ENCODE measurements at places on chromosomes 7 and 10.

GRCh38 chr7:47551668-47552440 is 30.1 kb downstream of the TNS3 start:
- DNase-seq: peak; percentile 97

DNA sequence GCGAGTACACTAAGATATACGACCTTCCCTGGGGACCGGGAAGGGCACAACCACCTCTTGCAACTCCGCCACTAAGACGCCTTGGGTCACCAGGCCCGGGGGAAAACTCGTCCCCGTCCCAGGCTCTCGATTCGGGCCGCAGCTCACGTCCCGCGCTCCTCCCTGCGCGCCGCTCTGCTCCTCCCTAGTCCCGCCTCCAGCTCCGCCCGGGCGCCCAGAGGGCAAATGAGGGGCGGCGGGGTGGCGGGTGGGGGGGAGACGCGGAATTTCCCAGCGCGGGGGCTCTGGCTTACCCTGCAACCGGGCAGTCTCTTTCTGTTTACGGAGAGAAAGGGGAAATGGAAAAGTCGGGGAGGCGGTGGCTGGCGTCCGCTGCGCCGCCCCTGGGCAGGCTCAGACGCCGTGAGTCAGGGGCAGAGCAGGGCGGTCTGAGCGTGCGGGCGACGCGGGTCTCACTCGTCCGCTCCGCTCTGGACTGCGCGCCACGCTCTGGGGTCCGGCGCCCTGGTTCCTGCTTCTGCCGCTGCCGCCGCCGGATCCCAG is at the start of gene MAP3K8:
Gene MAP3K8, plus strand, starts transcription at position 455 of the 543 bp plus-strand sequence. CDS start 4,755 bp downstream, outside the sequence.
- peak; percentile 96 for DNase-seq

DNA sequence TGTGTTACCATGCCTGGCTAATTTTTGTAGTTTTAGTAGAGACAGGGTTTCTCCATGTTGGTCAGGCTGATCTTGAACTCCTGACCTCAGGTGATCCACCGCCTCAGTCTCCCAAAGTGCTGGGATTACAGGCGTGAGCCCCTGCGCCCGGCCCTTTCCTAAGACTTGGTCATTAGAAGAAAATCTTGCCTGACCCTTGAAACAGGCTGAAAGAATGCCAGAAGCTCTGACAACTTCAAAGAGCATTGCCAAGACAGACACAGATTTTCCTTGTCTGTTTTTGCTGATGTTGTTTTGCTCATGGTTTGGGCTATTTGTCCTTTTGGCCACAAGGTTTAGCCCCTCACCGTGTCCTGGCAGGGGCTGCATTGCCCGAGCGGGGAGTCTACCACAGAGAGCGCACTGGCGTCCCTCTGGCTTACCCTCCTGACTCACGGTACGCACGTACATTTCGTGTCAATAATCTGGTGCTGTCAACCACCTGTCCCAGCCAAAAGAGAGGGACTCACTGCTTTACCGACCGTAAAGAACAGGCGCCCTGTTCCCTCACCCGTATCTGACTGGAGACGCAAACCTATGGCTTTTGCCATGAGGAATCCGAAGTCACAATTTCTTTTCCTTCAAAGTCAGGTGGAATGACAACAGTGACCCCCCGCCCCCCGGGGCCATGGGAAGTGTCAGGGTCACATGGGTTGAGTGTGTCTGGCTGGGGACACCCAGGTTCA is 10.1 kb upstream of the INPP5A start:
- peak; percentile 47 for DNase-seq

DNA sequence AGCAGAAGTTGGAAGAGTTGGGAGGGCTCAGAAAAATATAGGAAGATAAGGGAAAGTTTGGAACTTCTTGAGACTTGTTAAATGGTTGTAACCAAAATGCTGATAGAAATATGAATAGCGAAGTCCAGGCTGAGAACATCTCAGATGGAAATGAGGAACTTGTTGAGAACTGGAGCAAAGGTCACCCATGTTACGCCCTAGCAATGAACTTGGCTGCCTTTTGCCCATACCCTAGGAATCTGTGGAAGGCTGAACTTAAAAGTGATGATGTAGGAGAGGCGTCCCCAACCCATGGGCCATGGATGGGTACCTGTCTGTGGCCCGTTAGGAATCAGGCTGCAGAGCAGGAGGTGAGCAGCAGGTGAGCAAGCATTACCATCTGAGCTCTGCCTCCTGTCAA is 347.8 kb downstream of the ARL4A start:
- no peak for DNase-seq

DNA sequence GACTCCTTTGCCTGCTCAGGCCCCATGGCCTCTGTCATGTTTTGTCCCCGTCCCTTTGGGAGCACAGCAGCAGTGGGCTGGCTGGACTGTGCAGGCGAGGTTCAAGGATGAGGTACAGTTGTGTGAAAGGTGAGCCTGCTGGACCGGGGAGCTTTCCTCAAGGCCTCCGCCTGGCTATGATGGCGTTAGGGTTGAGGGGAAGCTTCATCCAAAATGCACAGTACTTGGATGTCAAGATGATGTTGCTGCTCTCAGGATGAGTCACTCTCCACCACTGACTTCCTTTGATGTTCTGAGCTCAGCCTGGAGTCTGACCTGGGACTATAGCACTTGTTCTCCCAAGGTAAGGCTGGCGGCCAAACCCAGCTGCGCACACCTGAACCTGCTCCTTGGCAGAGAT is 152.7 kb upstream of the SHH start:
- no peak for DNase-seq

GRCh38 chr10:116451711-116452337 is 24.2 kb downstream of the PNLIPRP3 start:
- DNase-seq: no peak

DNA sequence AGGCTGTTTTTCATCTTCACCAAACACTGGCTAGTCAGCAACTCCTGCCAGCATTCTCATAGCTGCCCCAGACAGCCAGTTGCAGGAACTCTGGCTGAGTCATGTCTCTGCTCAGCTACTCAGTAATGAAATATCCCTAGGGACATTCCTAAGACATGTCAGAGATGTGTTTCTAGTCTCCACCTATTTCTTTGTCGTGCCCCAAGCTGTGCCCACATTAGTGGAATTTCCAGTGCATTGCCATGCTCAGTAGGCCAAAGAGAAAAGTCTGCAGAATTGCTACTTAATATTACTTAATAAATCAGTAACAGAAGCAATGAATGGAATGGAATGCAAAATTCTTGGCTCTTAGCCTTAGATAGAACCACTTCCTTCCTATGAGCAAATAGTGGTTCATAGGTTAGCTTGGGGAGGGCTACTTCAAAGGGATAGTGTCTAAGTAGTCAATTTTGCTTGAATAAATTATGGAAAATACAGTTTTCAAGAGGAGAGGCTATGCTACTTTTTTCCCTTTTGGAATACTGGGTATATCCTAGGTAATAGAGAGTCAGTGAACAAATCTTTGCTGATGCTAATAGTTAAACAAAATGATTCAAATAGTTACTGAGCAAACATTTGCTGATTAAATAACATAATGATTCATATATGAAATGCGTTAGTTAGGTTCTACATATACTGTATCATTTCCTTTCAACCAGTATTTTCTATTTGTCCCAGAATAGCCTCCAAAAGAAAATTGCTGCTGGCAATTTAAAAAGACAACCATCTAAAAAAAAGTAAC is 23.6 kb upstream of the SEMA3C start:
- peak; percentile 75 for DNase-seq

DNA sequence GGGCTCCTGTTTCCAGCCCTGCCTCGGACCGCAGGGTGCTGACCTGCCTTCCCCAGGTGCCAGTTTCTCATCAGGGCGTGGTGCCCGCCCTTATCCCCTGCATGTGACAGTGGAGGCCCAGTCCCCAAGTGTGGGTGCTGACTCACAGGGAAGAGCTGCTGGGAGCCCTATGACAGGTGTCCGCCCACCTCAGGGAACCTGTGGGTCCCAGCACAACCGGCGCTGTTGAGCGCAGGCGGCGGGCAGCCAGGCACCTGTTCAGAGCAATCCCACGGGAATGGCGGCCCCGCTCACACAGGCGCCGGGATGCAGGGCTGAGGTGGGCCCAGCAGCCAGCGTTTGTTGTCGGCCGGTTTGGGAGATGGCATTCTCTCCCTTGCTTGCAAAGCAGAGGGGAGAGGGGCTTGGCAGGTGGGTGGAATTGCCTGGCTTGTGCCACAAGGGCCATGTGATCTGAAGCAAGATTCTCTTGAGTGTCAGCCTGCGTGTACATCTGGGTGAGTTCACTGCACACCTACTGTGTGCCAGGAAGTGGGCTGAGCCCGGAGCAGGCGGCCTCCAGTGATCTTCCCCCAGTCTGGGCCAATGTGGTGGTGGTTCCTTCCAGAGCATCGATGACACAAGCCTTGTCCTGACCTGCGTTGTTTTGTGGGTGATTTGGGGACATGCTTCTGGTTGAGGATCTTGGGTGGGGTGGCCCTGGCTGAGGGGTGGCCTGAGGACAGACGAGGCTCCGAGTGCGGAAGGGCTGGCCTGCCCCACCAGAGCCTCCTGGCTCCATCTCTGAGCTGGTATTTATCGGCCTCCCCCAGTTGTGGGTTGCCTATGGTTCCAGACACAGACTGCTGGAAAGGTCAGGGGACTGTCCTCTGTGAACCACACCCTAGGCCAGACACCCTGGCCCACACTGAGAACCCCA is 2.4 kb downstream of the PWWP2B start:
- no peak for DNase-seq

- peak; percentile 33 for DNase-seq
Measured at GRCh38 chr10:126921974-126922525, 16.8 kb downstream of the DOCK1 start.

- DNase-seq: peak; percentile 67
Measured at GRCh38 chr10:111076682-111077478, at the start of gene ADRA2A. ADRA2A (plus strand) TSS chr10:111077029; CDS start chr10:111077997, 968 bp downstream.

GRCh38 chr10:4176500-4177281 is 391.7 kb upstream of the KLF6 start:
- peak; percentile 47 for DNase-seq

DNA sequence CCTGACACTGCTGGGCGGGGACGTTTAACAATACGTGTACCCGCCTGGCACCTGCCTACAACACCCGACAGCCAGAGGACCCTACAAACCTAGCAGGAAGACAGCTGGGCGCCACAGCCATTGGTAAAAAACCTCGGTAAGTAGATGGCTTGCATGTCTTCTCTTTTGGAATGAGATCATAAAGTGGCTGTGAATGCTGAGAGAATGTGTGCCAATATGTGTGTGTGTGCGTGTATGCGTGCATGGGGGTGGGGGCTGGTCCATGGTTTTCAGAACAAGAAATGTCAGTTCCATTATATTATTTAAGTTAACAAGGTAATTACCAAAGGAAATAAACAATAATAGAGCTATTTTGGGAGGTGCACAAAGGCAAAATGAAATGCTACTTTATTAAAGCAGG is 39.2 kb downstream of the PAPOLB start:
- DNase-seq: no peak

GRCh38 chr7:71601851-71602250 is 469.9 kb downstream of the GALNT17 start:
- peak; percentile 86 for DNase-seq

DNA sequence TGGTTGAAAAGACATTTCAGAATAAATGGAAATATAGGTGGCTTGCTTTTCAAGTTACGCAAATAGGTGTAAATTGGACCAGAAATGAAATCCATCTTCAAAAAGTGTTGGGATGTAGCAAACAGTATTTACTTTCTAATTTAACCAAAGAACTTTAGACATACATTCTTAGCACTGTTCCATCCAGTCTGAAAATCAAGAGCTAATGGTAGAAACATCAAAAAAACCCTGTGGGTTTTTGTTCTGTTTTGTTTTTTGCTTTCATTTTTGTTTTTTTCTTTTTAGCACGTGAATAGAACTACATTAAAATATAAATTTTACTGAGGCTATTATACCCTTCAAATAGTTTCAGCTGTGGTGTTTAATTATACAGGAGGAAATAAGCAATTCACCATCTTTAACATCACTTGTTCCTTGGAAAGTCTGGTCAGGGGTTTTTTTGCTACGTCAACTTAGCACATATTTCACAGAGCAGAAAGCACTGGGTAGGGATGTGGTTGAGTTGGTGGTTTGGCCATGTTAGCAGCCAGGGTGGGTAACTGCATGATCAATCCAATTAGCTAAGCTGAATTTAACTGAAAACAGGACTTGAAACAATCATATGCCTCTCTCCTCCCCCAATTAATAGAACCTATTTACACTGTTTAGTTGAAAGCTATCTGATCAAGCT is 275.4 kb upstream of the PFKP start:
- DNase-seq: no peak

DNA sequence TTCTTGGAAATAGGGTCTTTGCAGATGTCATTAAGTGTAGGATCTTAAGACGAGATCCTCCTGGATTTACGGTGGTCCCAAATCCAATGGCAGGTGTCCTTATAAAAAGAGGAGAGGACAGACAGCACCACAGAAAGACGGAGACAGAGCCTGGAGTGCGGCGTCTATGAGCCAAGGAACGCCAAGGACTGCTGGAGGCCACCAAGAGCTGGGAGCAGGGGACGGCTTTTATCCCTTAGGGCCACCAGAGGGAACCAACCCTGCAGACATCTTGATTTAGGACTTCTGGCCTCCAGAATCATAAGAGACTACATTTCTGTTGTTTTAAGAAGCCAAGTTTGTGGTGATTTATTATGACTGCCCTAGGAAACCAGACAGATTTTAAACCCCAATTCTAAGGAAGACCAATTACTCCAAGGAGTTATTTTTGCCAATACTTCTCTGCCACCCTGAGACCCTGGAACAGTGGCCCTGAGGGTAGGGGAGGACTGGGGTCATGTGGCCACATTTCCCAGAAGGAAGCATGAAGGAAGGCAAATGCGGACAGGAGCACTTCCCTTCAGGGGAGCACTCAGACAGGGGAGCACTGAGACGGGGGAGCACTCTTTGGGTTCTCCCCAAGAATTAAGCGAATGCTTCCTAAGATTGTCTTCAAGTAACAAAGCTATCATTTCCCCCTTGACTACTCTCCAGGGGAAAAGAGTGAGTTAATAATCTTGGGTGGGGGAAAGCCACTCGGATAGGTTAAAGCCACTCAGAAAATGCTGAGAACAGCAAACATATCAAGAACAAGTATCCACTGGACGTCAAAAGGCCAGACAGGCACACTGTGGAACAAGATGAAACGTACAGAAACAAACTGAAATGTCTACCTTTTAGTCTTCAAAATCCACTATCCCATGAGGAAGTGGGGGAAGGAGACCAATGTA is 67.5 kb downstream of the CHST15 start:
- peak; percentile 38 for DNase-seq

- no peak for DNase-seq
Measured at GRCh38 chr7:90669492-90669891, 73.4 kb downstream of the CDK14 start.

GRCh38 chr7:127346575-127347256 is 45.8 kb downstream of the ZNF800 start:
- no peak for DNase-seq

DNA sequence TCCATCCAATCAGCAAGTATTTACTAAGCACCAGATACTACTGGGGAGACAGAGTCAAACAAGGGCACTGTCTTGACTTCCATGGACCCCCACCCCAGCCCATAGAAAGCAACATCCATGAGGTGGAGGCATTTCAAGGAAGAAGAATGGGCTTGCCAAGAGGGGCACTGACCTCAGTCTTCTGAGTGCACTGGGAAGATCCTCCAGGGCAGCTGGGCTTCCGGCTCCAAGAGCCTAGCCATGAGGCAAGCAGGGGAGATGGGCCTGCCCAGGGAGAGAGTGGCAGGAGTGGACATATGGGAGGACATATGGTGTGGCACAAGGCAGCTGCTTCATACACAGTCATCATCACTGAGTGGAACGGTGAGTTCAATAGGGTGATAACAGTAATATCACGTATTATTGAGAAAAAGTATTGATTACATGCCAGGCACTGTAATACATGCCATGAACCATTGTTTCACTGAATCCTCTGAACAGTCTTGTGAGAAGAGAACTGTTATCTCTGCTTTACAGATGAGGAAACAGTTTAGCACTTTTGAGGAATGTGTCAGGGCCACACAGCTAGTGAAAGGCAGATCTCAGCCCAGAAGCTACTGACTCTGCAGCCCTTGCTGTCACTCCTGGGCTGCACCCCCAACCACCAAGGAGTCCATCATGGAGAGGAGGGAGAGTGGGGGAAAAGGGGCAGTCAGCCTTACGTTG is 331.7 kb upstream of the ZMIZ1 start:
- DNase-seq: no peak

Data from muscle of leg (tissue), 16 donors.